ENCODE measurements at places on chromosomes 11 and 22. TPM values are rescaled to one million over a fixed set of nuclear protein-coding genes. Genes with fewer than 3 reads are reported as not detected.

DNA sequence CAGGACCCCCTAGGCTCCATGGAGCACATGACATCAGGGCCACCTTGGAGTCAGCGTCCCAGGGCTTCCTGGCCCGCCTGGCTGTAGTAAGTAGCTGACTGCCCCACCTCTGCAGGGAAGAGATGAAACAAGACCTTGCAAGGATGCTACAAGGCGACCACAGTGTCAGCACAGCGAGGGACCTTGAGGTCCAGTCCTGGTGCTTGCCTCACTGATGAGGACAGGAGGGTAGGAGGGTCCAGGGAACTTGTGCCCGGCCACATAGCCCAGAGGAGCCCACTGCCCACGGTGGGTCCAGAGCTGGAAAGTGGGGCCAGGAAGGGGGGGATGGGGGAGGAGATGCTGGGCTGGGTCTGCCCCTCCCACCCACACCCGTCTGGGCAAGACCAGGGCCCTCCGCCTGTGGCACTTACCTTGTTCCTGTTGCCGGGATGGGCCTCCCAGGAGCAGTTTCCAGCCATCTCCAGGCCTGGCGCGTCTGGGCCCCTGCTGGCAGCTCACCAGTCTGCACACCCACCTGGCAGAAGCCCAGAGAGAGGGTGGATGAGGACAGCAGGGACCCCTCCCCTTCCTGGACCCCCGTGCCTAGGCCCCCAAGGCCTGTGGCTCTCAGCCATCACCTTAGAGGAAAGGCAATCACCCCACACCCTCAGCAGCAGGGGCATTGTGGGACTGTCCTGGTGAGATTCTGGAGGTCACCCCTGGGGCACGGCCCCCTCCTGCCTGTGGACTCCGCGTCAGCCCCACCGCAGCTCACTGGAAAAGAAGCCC is 3.4 kb downstream of the MRGPRF start:
- no peak overlapping the region for H3K27ac ChIP-seq
- no peak overlapping the region for H3K4me3 ChIP-seq
- H3K36me3 ChIP-seq: no peaks in the 10 kb centered on the region
- DNase-seq: no peak
- H3K27me3 ChIP-seq: no peaks in the 10 kb centered on the region

GRCh38 chr22:35653824-35654223 is 5.6 kb downstream of the APOL6 start:
- no peaks in the 10 kb centered on the region for H3K36me3 ChIP-seq
- peaks cover 2% of the 10 kb centered on the region for H3K4me1 ChIP-seq
- DNase-seq: no peak
- H3K27me3 ChIP-seq: no peaks in the 10 kb centered on the region
- H3K4me3 ChIP-seq: no peak overlapping the region

C11orf21 gene
- not detected for total RNA-seq

CREB3L1 gene
- total RNA-seq: 4.5 TPM

GRCh38 chr22:24200619-24201212 is 19.4 kb downstream of the SUSD2 start:
- no peak overlapping the region for H3K27ac ChIP-seq
- H3K4me1 ChIP-seq: no peaks in the 10 kb centered on the region
- no peaks in the 10 kb centered on the region for H3K27me3 ChIP-seq
- DNase-seq: no peak

All from GM23338 (cell line).